ENCODE measurements at places on chromosomes 1 and 21. TPM values are rescaled to one million over a fixed set of nuclear protein-coding genes. Genes with fewer than 3 reads are reported as not detected.

Gene RNU1-1
- 1,303 TPM for total RNA-seq

Gene FAM89A
- 2.4 TPM for total RNA-seq

Gene SLC44A5
- 2.7 TPM for total RNA-seq

DNA sequence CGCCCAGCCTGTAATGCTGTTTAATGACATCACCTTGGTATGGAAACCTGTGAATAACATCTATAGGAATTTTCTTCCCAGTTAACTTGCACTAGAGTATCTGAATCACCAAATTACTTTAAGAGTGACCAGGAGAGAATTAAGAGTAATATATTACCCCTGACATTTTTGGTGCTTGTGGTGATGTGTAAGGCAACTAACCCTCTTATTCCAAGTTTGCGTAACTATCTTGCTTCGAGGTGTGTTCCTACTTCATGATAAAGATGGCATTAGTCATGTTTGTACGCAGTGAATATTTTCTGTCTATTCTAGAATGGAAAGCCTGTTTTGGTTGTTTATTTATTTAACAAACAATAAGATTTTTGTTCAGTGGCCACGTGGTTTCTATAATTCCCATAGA is 131.3 kb downstream of the ZP4 start:
- no peak for DNase-seq

- DNase-seq = no peak
These were observed 66.5 kb downstream of the FCRL5 start for GRCh38 chr1:157485793-157486192.

DNA sequence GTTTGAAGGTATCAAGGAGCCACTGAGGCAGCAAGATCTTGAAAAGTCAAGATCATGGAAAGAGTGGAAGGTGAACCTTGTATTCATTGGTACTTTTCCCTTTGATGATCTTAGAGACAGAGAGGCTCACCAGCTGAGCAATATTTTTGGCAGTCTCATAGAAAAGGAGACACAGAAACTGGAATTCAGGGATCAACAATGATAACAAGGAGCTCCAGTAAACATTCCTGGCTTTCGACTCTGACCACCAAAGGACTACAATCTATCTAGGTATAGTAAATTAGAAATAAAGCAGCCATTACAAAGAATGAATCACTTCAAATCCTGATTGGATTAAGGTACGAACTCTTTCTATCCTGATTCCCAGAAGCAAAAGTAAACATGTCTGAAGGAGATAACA is 615.4 kb downstream of the KIF26B start:
- no peak for DNase-seq

DNA sequence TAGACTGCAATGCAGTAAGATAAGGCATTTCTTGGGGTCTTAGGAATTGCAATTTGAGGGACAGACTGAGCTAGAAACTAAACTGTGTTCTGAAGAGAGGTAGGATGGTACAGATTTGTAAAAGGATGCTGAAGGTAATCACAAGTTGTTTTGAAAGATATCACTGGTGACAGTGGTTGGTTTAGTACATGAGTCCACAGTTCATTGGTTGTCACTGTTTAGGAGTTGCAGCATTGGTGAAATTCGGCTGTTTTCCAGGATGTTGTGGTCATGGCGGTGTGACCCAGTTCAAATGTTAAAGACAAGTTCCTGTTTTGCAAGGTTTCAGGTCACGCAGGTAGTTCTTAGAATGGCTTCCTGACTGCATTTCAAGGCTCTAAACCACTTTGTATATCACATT is 292.8 kb upstream of the B3GALT2 start:
- no peak for DNase-seq

- no peak for DNase-seq
These were observed 19.9 kb downstream of the CRYAA start for GRCh38 chr21:43188592-43189210.

GRCh38 chr1:210516697-210517459 is 188.2 kb downstream of the HHAT start:
- DNase-seq = no peak

GRCh38 chr21:35510957-35511695 is 462.0 kb upstream of the RUNX1 start:
- no peak for DNase-seq

DNA sequence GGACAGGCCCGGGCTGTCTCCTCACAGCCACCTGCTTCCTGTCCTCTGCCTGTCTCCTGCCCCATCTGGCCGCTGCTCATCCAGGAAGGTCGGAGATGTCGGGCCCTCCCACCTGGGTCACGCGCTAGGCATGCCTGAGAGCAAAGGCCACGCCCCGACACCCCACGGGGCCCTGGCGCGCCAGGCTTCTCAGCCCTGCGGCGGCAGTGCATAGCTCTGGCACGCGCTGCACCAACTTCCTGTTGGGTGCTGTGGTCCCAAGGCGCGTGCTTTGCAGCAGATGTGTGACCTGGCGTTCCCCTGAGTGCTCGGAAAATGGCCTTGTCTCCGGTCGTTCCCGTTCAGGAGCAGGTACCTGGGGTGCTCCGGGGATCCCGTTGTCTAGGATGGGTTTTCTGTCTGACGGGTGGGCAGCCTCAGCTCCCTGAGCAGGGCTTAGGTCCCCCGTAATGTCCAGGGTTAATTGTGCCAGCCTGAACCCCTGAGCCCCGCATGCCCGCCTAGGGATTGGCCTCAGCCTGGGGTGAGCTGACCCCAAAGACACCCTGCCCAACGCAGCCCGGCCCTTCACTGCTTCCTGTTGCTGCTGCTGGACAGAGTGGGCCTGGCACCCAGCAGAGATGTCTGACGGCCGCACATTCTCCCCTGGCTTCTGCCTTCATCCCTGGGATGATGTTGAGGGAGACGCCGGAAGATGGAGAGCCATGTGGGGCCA is 19.4 kb upstream of the KCNAB2 start:
- DNase-seq = no peak

GRCh38 chr21:25298512-25299491 is 308.5 kb downstream of the MRPL39 start:
- no peak for DNase-seq

DNA sequence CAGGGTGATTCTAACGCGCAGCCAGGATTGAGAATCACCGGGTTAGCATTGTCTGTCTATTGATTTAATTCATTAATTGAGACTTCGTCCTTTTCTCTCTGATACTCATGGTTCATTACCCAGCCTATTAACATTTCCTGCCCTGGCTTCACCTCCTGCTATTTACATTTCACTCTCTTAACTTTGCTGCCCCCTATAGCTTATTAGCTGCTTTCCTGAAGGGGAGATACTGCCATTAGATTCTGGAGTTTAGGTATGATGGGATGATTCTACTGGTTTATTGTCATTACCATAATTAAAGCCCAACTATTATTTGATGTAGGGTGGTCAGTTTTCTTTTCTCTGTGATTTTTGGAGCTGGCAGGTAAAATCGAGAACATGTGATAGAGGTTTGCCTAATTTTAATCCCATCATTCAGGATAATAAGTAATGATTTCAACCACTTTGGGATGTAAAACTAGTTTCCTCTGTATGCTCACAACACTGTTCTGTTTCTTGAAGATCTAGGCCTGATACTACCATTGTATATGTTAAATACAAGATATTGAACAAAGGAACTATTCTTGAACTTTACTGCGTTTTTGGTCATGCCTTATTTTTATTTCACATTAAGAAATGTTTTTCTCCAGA is 6.4 kb downstream of the PPP2R5A start:
- DNase-seq = no peak
